ENCODE measurements at places on chromosomes 11 and 22. TPM values are rescaled to one million over a fixed set of nuclear protein-coding genes. Genes with fewer than 3 reads are reported as not detected.

CCDC188 gene
- 1.1 TPM for total RNA-seq

PRAME gene
- total RNA-seq, result not detected

PVALB gene
- total RNA-seq, result 12.5 TPM

CEP164 gene
- total RNA-seq, result 25.8 TPM

CADM1 gene
- 53.1 TPM for total RNA-seq

APOL4 gene
- 19.8 TPM for total RNA-seq

GLB1L2 gene
- 1.8 TPM for total RNA-seq

MYBPC3 gene
- total RNA-seq, result not detected

OVOL1 gene
- 2.1 TPM for total RNA-seq

HEPN1 gene
- not detected for total RNA-seq

RIBC2 gene
- 1.6 TPM for total RNA-seq

TRIM6 gene
- total RNA-seq, result 6.5 TPM

TMEM45B gene
- total RNA-seq, result 1.5 TPM

PRRG4 gene
- 5.8 TPM for total RNA-seq

VSIG2 gene
- total RNA-seq, result not detected

AASDHPPT gene
- total RNA-seq, result 84.3 TPM

SPCS2 gene
- total RNA-seq, result 35.8 TPM

OTOG gene
- under 0.01 TPM for total RNA-seq

TNNT3 gene
- 5,696 TPM for total RNA-seq

C22orf31 gene
- total RNA-seq, result 0.62 TPM

ADAMTS8 gene
- 23.6 TPM for total RNA-seq

DEUP1 gene
- not detected for total RNA-seq

CYP2D6 gene
- 0.41 TPM for total RNA-seq

PARVA gene
- 26.3 TPM for total RNA-seq

KRTAP5-10 gene
- not detected for total RNA-seq

GLYAT gene
- total RNA-seq, result not detected

TRIM29 gene
- 192 TPM for total RNA-seq

DUSP8 gene
- total RNA-seq, result 4.5 TPM

INPPL1 gene
- 77.6 TPM for total RNA-seq

DAGLA gene
- total RNA-seq, result 4.1 TPM

C11orf87 gene
- total RNA-seq, result not detected

TRPM5 gene
- 0.41 TPM for total RNA-seq

KRTAP5-9 gene
- not detected for total RNA-seq

WT1 gene
- total RNA-seq, result not detected

OR5D16 gene
- not detected for total RNA-seq

DDTL gene
- total RNA-seq, result not detected

NCAM1 gene
- 160 TPM for total RNA-seq

CRACR2B gene
- 22.6 TPM for total RNA-seq

AGBL2 gene
- 5.1 TPM for total RNA-seq

TMPRSS6 gene
- not detected for total RNA-seq

CREBZF gene
- 101 TPM for total RNA-seq

HINFP gene
- total RNA-seq, result 14.7 TPM

All from tongue (tissue), 3 donors.